SIG-M5 (cell line): ENCODE measurements at places on chromosomes 4 and X.

DNA sequence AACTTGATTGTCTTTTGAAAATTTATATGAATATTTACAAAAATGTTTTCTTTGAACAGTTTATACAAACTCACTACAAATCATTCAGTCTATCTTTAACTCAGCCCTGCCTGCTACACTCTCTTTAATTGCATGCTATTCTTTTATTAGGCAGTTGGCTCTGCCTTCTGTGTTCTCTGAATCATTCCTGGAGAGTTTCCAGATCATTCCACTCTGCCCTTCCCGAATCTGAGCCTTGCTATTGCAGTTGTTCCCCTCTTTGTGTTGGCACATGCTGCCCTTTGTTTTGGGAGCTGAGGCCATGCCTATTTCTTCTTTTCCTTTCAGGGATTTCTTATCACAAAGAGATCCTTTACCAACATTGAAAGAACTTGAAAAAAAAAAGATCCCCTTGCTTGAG lies 8.7 kb upstream of the TECRL start:
- no peak for DNase-seq

- no peak for DNase-seq
Observed at GRCh38 chr4:98694076-98694475, 35.7 kb upstream of the TSPAN5 start.

DNA sequence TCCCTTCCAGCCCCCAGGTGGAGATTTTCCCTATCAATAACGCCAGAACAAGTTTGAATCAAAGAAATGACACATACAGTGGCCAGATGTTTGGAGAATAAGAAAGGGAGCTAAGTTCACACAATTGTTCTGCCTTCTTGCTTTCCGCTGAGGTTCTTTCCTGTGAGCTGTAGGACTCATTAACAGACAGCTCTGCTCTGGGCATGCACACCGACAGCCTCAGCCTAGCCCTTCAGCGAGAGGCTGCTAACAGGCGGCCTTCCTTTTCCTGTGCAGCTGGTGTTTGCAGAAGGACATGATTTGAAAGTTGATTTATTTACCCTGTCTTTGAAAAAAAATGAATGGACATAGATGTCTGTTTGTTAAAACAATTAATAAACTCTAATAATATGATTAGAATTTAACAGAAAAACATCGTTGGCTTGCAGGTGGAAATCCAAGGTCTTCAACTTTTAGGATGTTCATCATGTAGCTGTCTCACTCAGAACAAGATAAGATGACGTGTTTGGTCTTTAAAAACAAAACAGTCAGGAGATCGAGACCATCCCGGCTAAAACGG lies 183.3 kb downstream of the KDR start:
- no peak for DNase-seq

DNA sequence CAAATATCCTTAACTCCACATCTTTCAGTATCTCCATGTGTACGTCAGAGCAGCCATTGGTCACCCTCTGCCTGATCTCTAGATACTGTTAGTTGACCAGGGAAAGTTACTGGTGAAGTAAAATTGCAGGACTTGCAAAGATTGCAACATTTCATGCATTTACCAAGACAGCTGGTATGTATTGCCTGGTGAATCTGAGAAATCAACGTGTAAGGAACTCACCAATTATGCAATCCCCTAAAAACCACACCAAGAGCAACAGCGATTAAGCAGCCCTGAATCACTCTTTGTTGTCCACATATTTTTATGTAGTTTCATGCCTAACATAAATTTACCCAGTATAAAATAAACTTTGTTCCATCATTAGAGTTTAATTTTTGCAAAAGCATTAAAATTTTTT lies 271.2 kb downstream of the NLGN4X start:
- no peak for DNase-seq

- DNase-seq = no peak
Observed at GRCh38 chr4:91621446-91621845, 682.3 kb upstream of the GRID2 start.

DNA sequence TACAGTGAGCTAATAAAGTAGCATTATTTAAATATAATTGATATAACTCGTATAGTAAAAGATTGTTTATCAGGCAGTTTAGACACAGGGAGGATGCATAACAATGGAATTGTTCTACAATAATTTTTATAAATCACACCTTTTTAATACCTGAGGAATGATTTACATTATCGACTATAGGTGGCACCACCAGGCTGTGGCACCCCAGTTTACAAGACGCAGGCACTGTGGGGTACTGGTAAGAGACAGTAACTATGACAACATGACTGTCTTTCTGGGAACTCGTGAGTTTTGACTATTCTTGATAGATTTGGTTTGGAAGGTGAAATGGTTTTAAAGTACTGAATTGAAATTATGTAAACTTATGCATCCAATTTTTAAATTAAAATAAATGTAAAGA lies 27.1 kb upstream of the STBD1 start:
- DNase-seq = no peak
